ENCODE measurements at places on chromosomes 7 and 10. TPM values are rescaled to one million over a fixed set of nuclear protein-coding genes. Genes with fewer than 3 reads are reported as not detected.

FXYD4 gene
- not detected for total RNA-seq

ZCCHC24 gene
- total RNA-seq: 1.1 TPM

EGFR gene
- not detected for total RNA-seq

GRCh38 chr10:88194961-88195367 is 331.5 kb downstream of the PTEN start:
- no peak overlapping the region for H3K27ac ChIP-seq
- H3K4me1 ChIP-seq: peaks cover 30% of the 10 kb centered on the region
- no peaks in the 10 kb centered on the region for H3K27me3 ChIP-seq
- no peaks in the 10 kb centered on the region for H3K36me3 ChIP-seq

- no peak overlapping the region for H3K27ac ChIP-seq
- H3K27me3 ChIP-seq: peaks cover 41% of the 10 kb centered on the region
- H3K4me3 ChIP-seq: no peak overlapping the region
These were observed 3.5 kb downstream of the COBL start for GRCh38 chr7:51312951-51313737.
